ENCODE measurements at places on chromosomes 7 and 10.

- no peak for DNase-seq
Observed at GRCh38 chr10:34677591-34677990, 137.5 kb downstream of the PARD3 start.

DNA sequence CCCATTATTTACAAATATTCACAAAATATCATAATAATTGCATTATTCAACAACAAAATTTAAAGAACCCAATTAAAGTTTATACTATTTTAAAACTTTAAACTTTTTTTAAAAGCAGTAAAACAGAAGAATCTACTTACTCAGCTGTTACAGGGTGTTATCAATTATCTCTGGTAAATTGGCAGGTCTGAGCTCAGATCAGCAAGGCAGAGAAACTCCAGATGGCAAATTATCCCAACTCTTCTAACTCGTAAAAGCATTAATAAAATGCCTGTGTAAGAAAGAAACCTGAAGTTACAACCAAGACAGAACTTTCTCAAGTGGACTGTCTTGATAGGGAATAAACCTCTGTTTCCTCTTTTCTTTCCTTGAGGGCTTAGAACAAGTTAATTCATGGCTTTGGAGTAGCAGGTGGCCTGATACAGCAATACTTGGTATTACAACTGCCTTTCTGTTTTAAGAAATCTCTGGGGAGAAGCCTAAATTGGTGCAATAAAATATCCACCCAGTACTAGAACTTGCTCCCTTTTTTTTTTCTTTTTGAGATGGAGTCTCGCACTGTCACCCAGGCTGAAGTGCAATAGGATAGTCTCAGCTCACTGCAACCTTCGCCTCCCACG is 275.3 kb upstream of the MKLN1 start:
- no peak for DNase-seq

DNA sequence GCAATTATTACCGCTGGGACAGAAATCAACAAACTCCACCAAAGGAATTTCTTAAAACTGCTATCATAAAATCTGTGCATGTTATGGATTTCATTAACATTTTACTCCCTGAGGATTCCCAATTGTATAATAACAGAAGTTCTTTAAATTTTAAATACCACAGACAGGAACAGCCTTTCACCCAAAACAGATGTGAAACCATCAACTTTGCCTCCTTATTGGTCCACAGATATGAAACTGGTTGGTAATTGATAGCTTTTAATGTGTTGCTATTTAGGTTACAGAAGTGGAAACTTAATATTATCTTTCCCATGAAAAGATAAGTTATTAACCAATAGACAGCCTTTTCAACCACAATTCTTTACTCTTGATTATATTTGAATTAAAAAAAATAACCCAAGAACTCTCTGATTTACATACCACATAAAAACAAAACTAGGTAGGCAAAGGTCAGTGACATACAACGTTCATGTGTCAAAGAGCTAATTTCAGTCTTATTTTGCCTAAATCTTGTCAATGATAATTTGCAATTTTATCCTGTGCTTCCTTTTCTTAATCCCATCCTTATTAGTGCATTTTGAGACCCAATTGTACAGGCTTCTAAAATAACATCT is 90.0 kb downstream of the NRP1 start:
- no peak for DNase-seq

DNA sequence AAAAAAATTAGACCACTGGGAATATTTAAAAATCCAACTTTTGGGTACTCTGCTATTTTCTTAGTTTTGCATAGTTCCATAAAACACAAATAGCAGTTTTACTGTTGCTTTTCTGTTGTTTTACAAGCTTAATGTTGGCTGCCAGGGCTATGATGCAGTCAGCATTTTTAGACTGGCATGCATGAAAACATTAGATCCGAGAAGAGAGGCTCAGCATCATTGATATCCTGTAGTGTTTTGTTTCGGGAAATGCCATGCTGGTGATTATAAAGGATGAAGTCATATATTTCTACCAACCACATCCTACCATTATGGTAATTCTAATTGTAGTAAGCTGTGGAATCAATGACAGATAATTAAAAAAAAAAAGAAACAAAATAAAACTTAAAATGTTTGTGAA is 104.6 kb downstream of the MBL2 start:
- no peak for DNase-seq

DNA sequence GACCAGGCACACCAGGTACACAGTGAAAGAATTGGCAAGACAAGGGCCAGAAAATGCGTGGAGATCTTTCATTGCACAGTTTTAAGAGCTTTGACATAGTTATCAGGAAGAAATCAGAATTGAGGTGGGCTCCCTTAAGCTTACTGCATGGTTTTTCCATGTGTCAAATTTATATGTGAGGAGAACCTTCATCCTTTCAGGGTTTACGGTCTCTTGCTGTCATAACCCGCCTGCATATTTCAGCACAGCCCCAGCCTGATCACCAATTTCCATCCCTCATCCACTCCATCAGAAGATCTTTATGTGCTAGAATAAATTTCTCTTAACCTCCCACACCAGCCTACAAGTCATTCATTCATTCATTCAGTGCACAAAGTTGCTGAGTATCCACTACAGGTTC is 373.1 kb downstream of the KCNMA1 start:
- DNase-seq: no peak

All from astrocyte of the cerebellum (primary cell).